COR-L47 (cell line): ENCODE measurements at places on chromosomes 2 and 18.

- DNase-seq, result no peak
These were observed 85.9 kb downstream of the FEZ2 start for GRCh38 chr2:36511858-36512603.

DNA sequence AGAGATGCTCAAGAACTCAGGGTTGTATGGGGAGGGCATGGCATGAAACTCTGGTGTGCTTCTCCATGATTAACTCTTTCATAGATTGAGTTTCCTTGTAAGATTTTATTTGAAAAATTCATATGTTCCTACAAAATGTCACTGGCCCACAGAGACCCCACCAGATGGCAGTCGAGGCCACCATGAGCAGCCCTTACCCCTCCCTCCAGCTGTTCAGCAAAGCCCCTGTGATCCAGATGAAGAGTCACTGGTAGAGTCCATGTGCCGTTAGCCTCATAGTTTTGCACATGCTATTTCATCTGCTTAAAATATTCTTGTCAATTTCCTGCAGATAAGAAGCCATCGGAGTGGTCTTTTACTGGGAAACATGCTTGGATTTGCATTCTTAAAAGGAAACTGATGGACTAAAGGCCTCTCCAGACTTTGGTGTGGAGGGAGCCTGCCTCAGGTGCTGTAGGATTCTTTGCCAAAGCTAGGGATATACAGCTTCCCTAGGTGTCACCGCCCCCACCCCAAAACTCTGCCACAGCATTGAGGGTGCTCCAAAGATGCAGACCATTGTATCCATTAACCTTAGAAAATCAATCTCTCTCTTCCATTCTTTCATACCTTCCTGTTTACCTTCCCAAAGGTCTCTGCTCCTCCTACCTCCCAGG lies 18.8 kb downstream of the ZNF385B start:
- peak; percentile 55 for DNase-seq

- DNase-seq, result no peak
These were observed 52.3 kb downstream of the ZNF521 start for GRCh38 chr18:25299426-25300300.

GRCh38 chr2:147977679-147978078 lies 42.9 kb downstream of the ORC4 start:
- no peak for DNase-seq

GRCh38 chr2:83650898-83651297 lies 808.2 kb downstream of the SUCLG1 start:
- DNase-seq, result no peak

- peak; percentile 53 for DNase-seq
These were observed 591.2 kb downstream of the RNF144A start for GRCh38 chr2:7508296-7508943.

DNA sequence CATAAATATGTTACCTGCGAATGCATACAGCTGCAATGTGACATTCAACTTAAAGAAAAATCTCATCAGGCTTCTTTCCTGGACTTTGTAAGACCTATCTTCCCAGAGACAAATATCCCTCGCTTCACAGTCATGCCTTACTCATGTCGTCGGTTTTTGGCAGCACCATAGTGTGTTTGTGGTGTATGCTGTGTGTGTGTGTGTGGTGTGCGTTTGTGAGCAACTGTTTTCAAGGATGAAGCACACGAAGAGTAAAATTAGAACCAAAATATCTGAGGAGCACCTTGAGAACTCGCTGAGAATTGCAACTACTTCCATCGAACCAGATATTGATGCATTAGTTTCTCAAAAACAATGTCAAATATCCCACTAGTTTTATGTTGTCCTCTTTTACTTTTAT lies 56.9 kb downstream of the ASB1 start:
- no peak for DNase-seq

GRCh38 chr2:63977904-63978303 lies 41.3 kb downstream of the VPS54 start:
- DNase-seq, result no peak

DNA sequence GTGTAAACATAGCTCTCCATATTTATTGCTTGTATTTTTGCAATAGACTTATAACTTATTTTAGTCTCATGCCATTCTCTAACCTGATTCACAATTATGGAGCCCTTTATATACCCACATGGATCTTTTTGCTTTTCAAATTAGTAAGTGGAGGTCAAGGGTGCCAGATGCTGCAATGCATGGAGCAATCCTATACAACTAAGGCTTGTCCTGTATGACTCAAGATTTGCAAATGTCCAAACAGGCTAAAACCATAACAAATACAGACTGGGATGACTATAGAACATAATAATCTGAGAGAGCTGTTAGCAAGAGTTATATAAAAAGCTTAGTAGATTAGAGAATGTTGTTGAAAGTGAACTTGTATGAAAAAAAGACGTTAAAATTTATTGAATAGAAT lies 690.4 kb upstream of the NRXN1 start:
- no peak for DNase-seq

GRCh38 chr2:226526716-226527115 lies 272.9 kb downstream of the IRS1 start:
- DNase-seq, result no peak

GRCh38 chr2:191153716-191154115 lies 2.9 kb upstream of the STAT4 start:
- no peak for DNase-seq

DNA sequence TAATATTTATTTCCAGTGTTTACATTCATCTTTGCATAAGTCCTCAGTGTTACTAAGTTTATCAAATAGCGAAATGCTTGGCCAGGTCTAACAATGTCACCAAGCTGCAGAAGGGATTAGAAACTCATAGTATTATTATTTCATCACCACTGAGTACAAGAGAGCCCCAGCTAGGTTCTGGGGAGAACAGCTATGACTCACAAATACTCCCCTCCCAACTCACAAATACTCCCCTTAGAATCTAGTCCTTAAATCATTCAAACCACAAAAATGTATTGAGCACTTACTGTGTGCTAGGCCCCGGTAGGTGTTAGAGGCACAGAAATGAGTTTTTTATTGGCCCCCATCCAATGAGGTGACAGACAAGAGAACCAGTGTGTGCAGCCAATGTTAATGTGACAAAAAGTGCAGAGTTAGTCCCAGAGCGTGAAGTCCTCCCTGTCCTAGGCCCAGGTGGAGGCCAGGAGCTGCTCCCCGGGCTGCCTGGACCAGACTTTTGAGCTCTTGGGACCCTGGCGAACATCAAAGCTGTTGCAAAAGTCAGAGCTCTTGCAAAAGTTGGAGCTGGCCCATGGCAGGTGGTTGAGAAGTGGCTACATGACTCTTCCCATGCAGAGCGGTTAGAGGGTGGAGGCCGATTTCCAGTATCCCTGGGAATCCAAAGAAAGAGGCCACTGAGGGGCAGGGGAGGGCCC lies 9.8 kb downstream of the STEAP3 start:
- DNase-seq, result no peak

GRCh38 chr18:14221689-14222088 lies 89.5 kb upstream of the ZNF519 start:
- no peak for DNase-seq

DNA sequence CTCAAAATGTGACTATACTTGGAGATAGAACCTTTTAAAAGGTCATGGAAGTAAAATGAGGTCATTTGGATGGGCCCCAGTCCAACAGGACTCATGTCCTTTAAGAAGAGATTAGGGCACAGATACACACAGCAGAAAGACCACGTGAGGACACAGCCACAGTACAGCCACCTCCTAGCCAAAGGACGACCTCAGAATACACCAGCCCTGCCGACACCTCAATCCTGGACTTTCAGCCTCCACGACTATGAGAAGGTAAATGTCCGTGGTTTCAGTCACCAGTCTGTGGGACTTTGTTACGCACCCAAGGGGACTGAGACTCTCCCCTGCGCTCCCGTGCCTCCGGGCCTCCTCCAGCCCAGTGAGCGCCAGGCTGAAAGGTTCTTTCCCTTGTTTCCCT lies 30.2 kb upstream of the HPCAL1 start:
- no peak for DNase-seq

- DNase-seq, result no peak
These were observed 841.1 kb downstream of the TSN start for GRCh38 chr2:122596598-122596997.

DNA sequence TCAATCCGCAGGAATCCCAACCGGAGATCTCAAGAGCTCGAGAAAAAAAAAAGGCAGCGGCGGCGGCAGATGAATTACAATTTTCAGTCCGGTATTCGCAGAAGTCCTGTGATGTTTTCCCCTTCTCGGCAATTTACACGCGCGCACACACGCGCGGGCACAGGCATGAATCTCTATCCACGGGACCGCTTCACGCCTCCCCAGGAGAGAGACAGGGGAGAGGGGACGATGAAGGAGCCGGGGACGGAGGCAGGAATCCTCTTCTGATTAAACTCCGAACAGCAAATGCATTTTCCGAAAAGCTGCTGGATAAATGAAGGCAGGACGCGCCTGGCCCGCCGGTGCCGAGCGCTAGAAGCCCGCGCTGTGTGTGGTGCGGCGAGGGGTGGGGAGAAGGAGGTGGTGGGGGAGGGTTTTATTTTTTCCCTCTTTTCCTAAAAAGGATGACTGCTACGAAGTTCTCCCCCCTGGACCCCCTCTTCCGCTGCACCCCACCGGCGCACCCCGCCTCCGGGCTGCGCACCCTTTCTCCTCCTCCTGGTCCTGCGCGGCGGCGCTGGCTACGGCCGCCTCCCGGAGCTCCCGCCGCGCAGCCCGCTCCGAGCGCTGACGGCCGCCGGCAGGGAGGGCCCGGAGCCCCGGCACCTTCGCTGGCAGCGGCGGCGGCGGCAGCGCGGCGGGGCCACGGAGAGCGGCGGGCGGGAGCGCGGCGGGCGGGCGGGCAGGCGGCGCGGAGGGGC lies at the start of gene BCL2:
BCL2 (minus strand) TSS at position 387 of the 740 bp plus-strand sequence.
- peak; percentile 66 for DNase-seq

DNA sequence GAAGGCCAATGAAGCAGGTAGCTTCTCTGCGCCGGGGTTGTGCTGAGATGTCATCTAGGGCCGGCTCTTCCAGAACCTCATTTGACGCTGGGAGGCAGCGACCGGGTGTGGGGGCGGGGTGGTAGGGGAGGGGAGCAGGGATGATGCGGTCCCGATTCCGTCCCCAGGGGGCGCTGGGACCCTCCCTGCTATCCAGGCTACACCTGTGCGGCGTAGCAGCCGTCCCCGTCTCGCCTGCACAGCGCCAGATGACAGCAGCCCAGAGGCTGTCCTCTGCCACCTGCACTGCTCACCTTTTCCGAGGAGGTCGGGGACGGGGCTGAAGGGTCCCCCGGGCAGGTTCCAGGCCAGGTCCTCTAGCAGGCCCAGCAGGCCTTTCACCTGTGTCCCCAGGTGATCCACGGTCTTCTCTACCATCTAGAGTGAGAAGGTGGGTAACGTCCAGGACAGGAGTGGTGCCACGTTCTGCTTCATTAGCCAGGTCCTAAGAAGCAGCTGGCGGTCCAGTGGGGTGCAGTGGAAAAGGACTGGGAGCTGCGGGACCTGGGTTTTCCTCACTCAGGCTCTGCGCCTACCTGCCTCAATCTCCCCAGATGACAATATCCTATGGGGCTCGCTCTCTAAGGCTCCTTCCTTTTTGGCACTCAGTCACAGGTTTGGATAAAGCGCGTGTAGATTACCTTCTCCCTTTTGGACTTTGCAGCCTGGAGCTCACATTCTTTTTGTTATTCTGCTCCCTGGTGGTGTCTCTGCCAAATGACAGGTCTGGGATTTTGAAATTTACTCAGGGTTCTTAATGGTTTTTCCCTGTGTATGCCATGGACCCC lies 56.0 kb upstream of the RAB6C start:
- peak; percentile 37 for DNase-seq

GRCh38 chr2:38578832-38579231 lies 23.9 kb downstream of the HNRNPLL start:
- DNase-seq, result no peak

- no peak for DNase-seq
These were observed 42.5 kb downstream of the GPC1 start for GRCh38 chr2:240477916-240478315.
